ENCODE measurements at places on chromosomes 3 and 15.
A peak's percentile ranks its signal among the peaks of the same experiment; 100 is the strongest.

DNA sequence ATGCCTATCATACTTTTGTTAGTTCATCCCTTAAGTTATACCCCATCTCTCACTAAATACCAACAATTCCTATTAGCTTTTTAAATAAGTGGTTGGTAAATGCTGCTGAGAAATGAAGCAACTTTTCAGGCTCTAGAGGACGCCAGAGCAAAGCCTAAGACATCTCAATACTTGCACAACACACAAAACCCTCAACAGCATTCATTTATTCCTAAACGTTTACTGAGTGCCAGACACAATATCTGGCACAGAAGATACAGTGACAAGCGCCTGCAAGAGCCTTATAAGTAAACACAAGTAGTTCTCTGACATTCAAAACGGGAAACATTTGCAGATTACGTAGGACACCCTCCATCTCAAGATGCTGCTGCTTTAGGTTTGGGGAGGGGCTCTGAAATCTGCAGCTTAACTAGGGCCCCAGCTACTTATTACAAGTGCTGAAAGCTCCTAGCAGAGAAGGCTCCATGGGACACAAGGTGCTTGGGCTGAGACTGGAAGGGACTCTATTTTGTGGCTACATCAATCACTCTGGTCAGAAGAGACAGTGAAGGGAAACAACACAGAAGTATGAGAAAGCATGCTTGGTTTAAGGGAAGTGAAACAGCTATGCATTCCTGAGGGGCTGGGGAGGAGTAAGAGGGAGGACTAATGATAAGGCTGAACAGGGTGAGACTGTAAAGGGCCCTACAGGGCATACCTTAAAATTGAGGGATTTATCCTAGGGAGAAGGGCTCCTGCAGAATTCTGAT, 311.3 kb downstream of the PLCL2 start:
- DNase-seq = no peak

GRCh38 chr3:133629146-133629545, 32.6 kb downstream of the TOPBP1 start:
- no peak for DNase-seq

DNA sequence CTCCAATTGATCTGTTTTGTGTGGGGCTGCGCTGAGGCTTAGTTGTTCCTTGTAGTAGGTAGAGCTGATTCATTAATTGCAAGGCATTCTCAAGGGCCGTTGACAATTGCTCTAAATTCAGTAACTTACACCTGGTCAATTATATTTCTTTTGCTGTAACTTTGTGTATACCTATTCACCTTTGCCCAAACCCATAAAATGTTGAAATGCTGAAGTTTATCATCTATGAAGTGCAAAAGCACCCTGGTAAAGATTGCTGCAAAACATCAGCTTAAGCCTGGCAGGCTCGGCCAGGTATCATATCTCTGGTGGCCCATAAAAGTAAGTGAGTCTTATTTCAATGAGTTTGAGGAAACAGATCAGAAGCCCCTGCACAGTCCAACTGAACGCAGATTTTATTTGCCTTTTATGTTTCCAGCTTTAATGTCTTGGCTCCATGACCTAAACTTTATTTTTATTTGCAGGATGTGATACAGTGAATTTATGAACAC, 203.6 kb upstream of the SLCO3A1 start:
- no peak for DNase-seq

GRCh38 chr15:74540761-74541493, at the start of gene ARID3B:
Gene ARID3B (plus strand): TSS chr15:74541220. CDS start chr15:74543937, 2,717 bp downstream.
- peak; percentile 92 for DNase-seq

DNA sequence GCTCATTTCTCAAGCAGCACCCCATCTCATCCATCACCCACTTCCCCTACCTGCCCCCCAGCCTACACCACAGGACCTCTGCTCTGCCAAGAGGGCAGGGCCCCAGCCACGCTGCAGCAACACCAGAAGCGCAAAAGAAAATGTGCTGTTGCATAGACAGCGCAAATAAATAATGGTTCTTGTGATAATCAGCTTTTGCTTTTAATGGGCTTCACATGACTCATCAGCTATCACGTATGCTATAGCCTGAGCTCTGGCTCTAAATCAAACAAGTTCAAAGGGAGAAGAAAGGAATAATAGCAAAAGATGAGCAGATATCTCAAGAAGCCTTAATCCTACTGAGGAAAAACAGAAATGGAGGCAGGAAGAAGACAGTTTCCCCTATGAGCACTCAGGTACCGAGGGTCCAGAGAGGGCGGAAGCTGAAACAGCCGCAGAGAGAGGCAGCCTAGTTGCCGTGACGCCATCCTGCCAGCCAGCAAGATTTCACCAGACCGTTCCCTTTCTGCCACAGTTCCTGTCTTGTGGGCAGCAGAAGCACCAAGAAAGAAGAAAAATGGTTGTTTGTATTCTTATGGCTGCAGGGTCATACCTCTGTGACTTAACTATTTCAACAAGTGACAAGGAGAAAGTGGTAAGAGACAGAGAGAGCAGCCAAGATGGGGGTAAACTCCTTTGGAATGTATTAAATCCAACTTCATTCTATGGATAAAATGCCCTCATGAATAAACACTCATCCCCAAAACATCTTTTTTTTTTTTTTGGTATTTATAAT, 22.0 kb downstream of the RAB27A start:
- peak; percentile 69 for DNase-seq

GRCh38 chr3:112470788-112471187, 28.5 kb downstream of the BTLA start:
- no peak for DNase-seq
